ENCODE measurements at places on chromosomes 4 and X.

GRCh38 chr4:16818005-16818404, 80.4 kb downstream of the LDB2 start:
- no peak for DNase-seq

DNA sequence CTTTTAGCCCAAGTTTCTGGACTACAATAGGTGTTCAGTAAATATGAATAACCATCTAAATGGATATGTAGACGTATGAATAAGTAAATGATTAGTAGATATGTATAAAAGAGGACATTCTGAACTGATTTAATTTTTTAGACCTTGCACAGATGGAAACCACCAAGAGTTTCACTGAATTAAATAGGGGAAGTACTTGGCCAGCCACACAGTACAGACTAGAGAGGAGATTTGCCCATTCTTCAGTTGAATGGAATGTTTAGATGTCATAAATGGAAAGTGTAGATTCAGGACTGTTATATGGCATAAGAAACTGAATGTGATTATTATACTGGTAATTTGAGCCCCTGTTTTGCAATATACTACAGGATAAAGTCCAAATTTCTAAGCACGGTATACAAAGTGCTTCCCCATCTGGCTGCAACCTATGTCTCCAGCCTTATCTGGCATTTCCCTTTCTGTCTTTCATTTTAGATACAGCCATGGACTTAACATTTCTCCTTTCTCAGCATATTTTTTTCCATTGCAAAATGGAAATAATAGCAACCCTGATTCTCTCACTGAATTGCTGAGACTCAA, 137.8 kb upstream of the HS3ST1 start:
- DNase-seq: no peak

GRCh38 chr4:80713409-80713808, 317.1 kb upstream of the BMP3 start:
- DNase-seq: no peak

GRCh38 chr4:7399440-7400234, 35.1 kb downstream of the PSAPL1 start:
- no peak for DNase-seq

GRCh38 chrX:116413273-116413672, 23.1 kb upstream of the SLC6A14 start:
- DNase-seq: no peak

- DNase-seq: no peak
These were observed 215.8 kb downstream of the PACRGL start for GRCh38 chr4:20916106-20916505.

- DNase-seq: no peak
These were observed 9.5 kb downstream of the CLCN4 start for GRCh38 chrX:10166248-10166716.

DNA sequence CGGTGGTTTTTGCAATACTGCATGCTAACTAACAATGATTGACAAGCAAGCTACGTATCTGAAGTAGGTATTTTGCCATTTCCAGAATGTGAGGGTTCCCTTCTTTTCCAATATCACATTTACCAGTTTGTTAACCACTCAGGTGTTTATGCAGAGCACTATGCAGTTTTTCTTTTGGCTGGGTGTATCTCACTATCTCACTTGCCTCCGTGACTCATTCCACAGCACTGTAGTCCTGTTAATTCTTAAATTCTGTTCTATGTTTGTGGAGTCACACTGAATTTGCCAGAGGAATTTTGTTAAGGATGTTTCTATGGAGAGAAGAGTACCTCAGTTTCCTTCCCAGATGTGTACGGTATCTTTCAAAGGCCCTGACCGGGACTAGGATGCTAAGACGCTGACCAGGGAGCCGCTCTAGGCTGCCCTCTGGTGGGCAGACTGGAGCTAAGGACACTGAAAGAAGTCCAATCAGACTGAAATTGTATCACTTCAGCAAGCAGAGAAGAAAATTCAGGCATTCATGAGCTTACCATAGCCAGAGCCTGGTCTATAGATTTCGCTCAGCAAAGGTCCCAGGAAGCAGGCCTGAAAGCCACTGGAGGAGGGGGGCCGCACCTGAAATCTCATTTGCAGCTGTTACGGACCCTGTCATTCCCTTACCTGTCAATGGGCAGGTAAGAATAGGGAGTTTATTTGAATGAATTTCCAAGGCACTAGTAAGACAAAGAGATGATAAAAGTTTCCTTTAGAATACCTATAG, 388.4 kb upstream of the SPOCK3 start:
- DNase-seq: no peak

GRCh38 chr4:42747971-42748370, 91.1 kb upstream of the ATP8A1 start:
- DNase-seq: no peak

DNA sequence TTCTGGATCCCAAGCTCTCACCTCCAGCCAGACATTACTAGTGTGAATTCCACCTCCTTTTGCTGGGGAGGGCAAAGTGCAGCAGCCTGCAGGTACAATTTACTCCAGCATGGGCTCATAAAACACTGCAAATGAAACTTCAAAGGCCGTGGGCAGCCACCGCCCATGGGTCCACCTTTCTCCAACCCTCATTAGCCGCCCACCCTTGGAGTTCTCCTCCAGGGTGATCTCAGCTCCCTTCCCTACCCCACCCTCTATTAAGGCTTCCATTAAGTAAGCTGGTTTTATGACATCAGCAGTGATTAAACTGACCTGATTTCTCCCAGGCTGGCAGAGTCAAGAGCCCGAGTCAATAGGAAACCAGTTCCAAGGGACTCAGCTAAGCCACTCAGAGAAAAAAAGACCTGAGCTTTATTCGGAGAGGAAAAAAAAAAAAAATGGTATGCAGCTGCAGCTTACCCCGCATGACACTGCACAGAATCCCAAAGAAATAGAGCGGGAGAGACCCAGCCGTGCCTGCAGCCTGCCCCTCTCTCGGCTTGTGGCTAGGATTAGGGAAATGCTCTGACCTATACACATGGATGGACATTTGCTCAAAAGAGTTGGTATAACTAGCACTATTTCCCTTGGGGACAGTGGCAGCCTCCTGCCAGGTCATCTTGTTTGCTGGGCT, 319.6 kb downstream of the PTTG2 start:
- DNase-seq: no peak

DNA sequence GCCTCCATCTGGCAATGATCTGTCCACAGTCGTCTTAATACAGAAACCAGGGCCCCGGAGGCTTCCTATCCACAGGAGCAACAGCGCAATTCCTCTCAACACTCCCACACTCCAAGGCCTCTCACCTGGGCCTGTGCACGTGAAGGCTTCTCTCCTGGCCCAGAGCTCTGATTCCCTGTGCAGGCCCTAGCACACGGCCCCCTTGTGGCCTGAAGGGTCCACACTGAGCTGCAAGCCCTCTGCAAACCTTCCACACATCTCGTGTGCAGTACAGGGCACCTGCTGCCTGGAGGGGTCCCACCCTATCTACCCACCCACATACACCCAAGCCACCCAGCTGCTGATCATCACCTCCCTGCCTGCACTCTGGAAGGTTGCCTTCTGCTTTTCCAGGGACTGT, 150.1 kb upstream of the NUDT10 start:
- DNase-seq: no peak

DNA sequence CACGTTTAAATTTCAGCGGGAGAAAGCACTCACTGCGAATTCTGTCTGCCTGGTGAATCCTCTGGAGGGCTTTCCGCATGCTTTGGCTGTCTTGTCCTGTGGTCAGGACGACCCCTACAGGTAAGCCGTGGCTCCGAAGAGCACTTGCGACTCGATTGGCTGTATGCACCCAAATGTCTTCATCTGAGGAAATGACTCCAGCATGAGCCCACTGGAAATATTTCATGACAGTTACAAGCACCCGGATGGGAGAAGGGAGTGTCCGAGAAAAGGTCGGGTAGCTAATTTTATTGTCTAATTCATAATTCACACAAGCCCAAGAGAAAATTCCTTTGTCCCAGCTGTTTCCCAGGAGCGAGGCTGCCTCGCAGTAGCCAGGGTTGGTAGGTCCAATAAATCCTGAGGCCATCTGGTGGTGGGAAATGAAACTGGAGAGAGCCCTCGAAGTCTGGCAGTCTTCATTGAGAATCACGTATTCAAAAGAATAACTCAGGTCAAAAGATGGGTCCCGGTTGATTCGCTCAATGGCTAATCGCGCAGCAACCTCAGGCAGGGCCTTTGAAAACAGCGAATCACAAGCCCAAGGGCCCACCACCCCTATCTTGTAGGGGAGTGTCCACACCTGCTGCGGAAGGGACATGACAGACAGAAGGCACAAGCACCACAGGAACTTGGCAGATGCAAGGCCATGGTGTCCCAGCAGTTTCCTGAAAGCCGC, 6.6 kb downstream of the GUCY2F start:
- no peak for DNase-seq

GRCh38 chr4:47510506-47511143, 25.6 kb downstream of the ATP10D start:
- no peak for DNase-seq

- DNase-seq: no peak
These were observed 70.2 kb upstream of the TLR3 start for GRCh38 chr4:185998791-185999190.

- DNase-seq: no peak
These were observed 32.8 kb downstream of the OCIAD1 start for GRCh38 chr4:48863728-48864127.

GRCh38 chrX:69374569-69374968, 129.6 kb upstream of the NALF2 start:
- DNase-seq: no peak

DNA sequence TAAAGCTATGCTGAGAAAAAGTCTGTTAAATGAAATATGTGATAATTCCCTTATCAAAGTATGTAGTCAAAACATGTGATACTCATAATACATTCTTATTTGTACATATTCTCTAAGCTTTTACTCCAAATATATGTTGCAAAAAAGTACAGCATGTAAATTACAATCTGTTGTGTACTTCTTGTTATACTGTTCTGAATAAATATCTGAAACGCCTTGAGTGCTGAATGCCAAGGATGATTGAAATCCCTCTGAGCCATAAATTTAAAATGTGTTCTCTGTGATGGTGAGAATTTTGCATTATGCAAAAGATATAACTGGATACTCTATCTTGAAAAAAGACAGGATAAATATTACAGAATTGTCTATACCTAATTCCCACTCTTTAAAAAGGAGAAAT, 1128.0 kb downstream of the STPG2 start:
- DNase-seq: no peak

DNA sequence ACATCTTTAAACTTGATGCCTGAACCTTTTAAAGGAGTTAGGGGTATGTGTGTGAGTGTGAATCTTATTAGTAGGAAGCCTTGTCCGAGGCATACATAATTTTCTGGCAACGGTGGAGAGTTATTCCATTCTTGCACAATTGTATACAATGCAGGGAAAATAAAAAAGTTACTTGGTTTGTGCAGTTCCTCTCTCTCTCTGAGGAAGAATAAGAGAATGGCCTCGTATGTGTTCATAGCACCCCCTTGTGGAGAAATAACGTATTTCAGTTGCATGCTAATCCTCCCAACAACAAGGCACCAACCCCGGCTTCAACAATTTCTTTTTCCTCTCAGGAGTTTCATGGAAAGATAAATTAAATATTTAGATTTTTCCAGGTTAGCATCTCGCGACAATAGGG, 33.7 kb upstream of the FGF13 start:
- peak; percentile 50 for DNase-seq

- DNase-seq: no peak
These were observed 902.7 kb upstream of the EPHA5 start for GRCh38 chr4:66572949-66573348.

- no peak for DNase-seq
These were observed 72.8 kb upstream of the MTNR1A start for GRCh38 chr4:186628058-186628711.

DNA sequence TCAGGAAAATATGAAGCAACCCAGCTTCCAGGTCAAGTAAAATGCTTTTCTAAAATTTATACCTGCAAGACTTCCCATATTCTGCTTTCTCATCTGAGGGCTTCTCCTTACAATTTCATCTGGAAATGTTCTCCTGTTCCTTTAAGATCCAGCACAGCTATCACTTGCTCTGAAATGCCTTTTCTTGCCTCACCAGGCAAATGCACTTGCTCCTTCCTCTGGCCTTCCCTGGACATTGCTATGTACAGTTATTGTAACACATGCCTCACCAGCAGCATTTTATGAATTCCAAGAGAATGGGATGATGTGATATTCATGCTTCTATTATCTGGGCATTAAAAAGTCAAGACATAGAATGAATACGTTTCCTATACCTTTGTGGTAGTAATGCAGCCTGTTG, 842.1 kb upstream of the INTU start:
- DNase-seq: no peak
